ENCODE measurements at places on chromosomes 3 and 15. TPM values are rescaled to one million over a fixed set of nuclear protein-coding genes. Genes with fewer than 3 reads are reported as not detected.

- DNase-seq: no peak
These were observed 8.4 kb upstream of the GATA2 start for GRCh38 chr3:128501431-128501830.

The COLQ gene
- 24.7 TPM for polyA plus RNA-seq

The LAMB2 gene
- polyA plus RNA-seq: 317 TPM

DNA sequence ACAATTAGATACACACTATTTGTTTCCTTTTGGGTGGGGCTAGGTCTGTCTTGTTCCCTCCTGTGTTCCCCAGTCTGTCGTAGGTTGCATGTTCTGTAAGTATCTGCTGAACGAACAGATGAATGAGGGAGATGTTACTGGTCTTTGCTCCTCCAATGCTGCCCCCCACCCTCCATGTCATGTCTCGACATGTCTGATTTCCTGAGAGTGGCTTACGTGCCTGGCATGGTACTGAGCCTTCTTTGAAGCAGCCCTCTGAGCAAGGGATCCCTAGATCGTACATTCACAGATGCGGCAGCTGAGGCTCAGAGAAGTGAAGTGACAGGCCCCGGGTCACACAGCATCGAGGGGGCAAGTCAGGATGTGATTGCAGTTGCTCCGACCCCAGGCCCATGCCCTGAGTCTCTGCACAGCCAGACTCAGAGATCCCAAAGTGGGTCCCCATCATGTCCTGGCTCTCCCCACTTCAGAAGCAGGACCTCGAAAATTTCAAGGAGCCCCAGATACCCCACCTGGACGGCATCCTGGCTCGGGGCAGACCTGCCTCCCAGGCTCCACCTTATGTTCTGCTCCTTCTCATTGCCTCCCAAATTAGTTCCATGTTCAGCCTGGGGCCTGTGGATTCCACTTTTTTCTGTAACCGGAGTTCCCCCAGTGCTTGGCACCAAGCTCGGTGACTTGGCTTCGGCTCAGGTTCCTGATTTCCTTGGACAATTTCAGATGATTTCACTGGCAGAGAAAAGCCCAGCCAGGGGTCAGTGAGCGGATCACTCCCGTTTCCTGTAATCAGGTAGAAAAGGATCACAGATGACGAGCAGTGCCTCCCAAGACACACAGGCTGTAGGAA lies 24.7 kb downstream of the GOLGA6L2 start:
- no peak for DNase-seq

GRCh38 chr3:119145500-119146167 lies at the start of gene TEX55:
TSS of gene TEX55 (plus strand) at chr3:119146165. CDS start at chr3:119146190, 25 bp downstream.
- DNase-seq: no peak

The DNAH1 gene
- 5.6 TPM for polyA plus RNA-seq

DNA sequence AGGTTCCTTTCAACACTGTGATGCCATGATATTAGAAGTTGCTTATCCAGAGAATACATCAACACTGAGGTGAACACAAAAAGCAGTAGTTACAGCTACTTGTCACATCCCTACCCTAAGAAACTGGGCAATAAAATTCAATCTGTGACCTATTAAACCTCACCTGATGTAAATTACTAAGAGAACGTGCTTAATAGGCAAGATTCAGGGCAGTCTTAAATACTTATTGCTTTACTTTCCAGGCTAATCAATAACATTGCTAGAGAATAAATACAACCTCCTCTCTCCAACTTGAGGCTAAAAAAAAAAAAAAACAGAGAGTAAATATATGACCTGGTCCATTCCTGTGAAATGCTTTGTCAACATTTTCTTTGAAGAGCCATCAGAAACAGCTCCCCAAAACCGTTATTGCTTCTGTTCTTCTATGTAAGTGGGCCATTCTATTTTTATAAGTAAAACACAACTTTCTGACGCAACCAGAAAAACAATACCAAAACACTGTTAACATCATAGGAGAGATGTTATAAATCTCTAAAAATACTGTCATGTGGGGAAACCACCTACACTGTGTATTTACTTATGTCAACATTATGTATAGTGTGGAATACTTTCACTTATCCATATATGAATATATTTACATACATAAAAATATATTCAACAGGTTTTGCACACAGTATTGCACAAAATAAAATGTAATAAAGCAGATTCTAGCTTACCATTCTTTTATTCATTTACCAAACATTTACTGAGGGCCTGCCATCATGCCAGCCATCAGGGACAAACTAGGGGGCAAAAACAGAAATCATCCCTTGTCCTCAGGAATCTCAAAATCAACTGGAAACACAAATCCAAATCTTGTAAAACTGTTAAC lies 2.7 kb downstream of the NKIRAS1 start:
- DNase-seq: no peak

The TRANK1 gene
- polyA plus RNA-seq: 3.9 TPM

The AMT gene
- polyA plus RNA-seq: 14.4 TPM

DNA sequence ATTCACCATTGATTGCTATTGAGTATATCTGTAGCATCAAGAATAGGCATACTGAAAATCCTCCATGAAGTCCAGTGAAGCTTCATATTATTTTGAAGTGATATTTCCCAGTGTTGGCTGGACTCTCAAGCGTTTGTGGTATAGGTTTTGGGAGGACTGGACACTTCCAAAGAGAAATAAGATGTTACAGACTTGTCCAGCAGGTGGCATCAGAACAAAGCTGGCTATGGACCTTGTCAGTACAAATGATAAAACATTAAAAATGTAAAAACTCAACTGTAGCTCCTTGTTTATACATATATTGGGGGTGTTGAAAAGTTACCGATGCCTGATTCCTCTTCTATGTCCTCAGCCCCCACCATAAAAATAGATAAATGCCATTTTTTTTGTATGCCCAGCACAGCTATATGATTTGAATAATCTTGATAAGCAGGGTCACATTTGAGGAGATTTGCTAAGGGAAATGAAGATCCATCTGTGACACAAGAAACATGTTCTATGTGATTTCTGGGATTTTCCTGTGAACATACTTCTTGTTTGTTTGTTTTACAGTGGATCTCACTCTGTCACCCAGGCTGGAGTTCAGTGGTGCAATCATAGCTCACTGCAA lies 54.5 kb upstream of the GOLGA6B start:
- DNase-seq: peak; percentile 16

GRCh38 chr3:124761250-124761796 lies 31.1 kb downstream of the UMPS start:
- DNase-seq: peak; percentile 53

The GPR156 gene
- 1.7 TPM for polyA plus RNA-seq

DNA sequence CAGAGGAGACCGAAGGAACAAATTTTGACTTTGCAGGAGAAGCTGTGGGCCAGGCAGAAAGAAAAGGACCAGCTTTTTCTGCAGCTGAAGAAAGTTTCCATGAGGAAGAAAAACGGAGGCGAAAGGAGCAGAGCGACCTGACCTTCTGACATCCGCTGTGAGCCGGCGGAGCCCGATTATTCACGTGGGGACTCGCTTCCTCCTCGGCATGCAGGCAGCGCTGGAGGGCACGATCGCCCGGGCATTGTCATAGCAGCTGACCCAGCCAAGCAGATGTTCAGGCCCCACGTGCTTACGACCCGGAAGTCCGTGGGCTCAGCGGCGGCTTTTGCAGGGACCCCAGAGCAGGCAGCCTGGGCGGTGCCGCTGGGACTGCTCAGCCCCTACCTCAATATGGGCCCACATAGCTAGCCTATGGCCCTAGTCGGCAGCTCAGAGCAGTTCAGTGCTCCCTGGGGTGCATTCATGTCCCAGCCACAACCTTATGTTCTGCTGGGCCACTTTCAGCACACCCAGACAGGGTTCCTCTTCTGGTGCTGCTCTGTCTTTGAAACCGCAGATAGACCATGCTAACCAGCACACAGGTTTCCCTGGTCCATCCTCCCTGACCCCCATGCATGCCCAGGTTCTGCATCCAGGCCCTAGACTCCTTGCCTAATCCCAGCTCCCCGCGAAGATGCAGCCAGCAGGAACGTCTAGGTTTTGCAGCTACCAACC lies 10.5 kb upstream of the EIF4A2 start:
- no peak for DNase-seq

The PLA2G4F gene
- not detected for polyA plus RNA-seq

- no peak for DNase-seq
These were observed 128.4 kb upstream of the ZBED2 start for GRCh38 chr3:111723293-111724215.

DNA sequence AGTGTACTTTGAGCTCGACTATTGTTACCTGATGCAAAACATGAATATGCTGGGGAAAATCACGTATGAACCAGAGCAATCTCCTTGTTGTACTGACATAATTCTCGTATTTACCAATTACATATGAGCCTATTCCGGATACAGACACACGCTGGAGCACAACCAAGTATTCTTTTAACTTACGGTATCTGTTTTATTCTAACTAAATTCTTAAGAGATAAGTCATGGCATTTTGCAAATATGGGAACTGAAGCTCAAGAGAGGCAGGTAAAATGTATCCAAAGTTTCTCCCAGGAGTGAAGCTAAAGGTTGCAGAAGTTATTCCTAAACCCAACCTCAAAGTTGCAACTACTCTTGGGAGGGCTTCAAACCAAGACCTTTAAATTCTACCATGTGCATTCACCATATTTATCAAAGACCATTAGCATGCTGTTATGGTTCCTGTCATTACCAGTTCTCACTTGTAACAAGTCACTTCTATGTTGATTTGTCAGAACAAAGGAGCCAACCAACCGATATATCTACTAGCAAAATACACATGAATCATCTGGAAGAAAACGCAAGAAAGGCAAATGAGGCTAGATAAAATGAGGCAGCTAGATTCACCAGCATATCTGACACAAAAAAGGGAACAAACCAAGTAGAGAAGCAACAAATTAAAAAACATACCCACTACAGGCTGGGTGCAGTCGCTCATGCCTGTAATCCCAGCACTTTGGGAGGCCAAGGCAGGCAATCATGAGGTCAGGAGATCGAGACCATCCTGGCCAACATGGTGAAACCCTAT lies 17.8 kb downstream of the TBL1XR1 start:
- DNase-seq: no peak

GRCh38 chr3:55647670-55648069 lies 160.6 kb upstream of the WNT5A start:
- DNase-seq: no peak

DNA sequence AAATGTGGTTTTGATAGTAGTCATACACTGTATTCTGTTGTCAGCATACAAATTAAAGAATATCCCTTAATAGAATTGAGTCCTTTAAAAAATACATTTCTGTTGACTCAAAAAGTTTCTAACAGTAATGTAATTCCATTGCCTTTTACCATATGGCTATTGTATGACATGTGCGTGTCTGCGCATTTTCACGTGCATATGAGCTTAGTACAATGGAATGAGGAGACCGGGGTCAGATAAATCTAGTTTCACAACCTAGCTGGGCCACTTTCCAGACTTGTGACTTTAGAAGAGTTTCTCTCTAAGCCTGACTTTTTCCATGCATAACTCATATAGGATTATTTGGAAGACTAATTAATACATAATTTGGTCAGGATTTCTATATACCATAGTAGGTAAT lies 38.7 kb downstream of the ZBTB38 start:
- DNase-seq: no peak

DNA sequence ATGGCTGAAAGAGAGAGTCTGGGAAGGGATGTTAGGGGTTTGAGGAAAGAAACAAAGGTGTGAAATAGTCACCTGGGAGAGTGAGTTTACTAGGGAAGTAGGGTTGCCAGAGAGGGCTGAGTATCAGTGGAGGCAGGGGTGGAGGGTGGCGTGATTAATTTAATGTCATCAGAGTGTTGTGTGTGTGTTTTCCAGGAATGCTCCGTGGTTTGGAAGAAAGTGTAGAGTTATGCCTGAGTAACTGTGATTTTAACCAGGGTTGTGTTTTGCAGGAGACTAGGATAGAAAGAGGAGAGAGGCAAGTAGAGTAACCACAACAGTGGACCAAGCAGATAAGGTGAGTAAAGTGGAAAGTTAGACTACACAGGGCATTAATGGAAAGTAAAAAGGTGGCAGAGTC lies 27.2 kb downstream of the PLD1 start:
- DNase-seq: no peak

GRCh38 chr3:11591002-11591355 lies 52.7 kb downstream of the VGLL4 start:
- DNase-seq: no peak

GRCh38 chr15:44066211-44066827 lies 128.8 kb downstream of the FRMD5 start:
- DNase-seq: no peak

- DNase-seq: no peak
These were observed 169.6 kb downstream of the B3GALNT1 start for GRCh38 chr3:160935413-160936095.

DNA sequence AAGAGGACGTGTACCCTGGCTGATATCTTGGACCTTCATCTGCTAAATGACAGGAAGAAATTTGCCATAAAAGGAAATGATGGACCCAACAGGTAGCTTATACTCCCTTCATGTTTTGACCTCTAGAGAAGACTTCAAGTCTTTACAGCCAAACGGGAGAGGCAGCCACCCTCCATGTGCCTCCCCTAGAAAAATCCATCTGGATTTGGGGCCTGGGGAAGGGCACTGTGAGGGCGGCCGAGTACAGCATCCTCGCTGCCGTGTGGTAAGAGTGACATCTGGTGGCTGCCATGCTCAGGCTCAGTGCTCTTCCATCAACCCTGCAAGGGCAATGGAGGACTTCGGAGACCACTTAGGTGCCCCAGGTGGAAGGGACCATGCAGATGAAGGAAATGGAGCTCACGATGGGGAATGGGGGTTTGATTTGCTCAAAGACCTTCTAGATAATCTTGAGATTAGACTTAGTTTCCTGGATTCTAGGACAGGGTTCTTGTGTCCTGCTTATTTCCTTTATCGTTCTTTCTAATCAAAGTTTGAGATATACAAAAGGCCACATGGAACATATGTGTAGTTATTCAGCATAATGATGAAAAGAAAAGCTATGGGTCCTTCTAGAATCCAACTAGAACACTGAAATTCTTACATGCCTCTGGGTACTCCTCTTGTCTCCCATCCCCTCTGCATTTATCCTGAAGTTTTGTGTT lies 44.4 kb downstream of the AQP9 start:
- DNase-seq: no peak

GRCh38 chr3:46414739-46415138 lies 7.7 kb downstream of the CCRL2 start:
- DNase-seq: no peak

- no peak for DNase-seq
These were observed 110.5 kb downstream of the SAMMSON start for GRCh38 chr3:70110066-70110465.

The FGF7 gene
- polyA plus RNA-seq: 13.4 TPM

DNA sequence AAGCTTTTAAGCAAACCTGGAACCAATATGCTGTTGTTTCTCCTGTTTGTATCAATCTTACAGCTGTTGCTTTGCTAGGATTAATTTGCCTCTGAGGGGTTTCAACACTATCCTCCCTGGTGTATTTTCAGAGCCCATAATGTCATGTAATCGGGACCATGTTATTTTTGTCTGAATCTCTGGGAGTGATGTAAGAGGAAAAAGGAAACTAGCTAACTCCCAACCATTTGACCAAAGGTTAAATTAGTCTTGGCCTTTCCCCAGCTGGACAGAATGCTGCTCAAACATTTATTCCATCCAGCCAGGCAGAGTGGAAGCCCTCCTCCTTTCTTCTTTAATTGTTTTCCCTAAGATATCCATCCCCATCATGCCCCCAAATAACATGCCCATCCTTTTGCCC lies 142.2 kb downstream of the ALDH1A2 start:
- peak; percentile 84 for DNase-seq

The ALDH1A2 gene
- polyA plus RNA-seq: 9.3 TPM

- DNase-seq: no peak
These were observed 30.3 kb upstream of the IQSEC1 start for GRCh38 chr3:13103416-13104058.

- DNase-seq: no peak
These were observed 100.7 kb downstream of the TIGIT start for GRCh38 chr3:114394551-114394950.
